NCI-H1105 treated with DMSO at 0.1 percent for 48 hours (cell line): ENCODE measurements at places on chromosomes 5 and 9.

- no peak for DNase-seq
These were observed 103.3 kb upstream of the ADAMTS19 start for GRCh38 chr5:129356846-129357245.

DNA sequence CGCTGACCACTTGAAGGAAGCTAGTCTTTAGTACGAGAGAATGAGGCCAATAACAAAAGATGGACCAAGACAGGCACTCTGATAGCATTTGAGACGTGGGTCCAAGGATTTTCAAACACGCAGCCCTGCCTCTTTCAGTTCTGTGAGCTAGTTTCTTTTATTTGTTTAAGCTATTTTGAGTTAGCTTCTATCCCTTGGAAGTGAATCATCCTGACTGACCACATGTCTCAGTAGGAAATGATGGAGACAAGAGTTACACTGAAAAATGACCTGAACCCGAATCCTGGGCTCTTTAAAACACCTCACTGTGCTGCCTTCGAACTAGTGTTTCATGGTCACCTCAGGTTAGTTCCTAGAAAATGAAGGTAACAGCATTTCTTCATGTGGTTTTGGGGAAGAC is 9.9 kb downstream of the TEK start:
- no peak for DNase-seq

- no peak for DNase-seq
These were observed 365.2 kb upstream of the TUSC1 start for GRCh38 chr9:26043431-26043830.

- no peak for DNase-seq
These were observed 61.2 kb upstream of the RXRA start for GRCh38 chr9:134265078-134265477.

GRCh38 chr5:170551076-170551475 is 47.3 kb downstream of the KCNIP1 start:
- no peak for DNase-seq

DNA sequence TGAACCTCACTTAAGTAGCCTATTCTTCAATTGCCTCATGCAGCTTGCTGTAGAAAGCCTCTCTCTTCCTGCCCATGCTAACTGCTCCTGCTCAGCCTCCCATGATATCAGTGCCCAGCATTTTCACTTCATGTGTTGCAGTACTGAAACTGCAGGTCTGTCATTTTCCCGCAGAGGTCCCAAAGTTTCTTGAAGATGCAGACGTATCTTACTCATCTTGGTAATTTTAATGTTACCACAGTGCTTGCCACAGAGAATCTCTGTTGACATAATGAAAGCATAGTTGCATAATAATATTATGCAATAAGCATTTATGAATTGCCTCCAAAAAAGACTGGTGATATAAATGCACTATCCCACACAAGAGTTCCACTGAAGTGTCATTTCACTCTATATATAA is 561.1 kb upstream of the DAP start:
- DNase-seq: no peak

DNA sequence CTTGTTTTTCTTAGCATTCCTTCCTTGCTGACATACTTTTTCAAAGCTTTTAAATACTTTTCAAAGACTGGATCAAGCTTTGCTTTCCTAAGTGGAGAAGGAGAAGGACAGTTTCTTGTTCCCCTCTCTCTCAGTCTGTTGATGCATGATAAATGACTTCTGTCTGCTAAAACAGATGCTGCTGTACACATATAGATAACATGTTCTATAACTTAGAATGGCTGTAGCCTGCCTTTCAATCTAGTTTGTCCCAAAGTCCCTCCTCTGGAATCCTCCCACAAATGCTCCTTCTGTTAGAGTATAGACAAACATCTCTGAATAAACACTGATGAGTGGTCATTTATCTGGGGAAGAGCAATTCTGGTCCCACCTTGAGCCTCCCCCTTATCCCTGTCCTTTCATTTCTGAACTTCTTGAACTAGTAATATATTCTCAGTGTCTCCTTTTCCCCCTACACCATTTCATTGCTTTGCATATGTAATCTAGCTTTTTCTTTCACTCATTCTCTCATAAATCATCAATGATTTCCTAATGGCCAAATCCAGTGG is 5.4 kb upstream of the HEMGN start:
- DNase-seq: no peak

DNA sequence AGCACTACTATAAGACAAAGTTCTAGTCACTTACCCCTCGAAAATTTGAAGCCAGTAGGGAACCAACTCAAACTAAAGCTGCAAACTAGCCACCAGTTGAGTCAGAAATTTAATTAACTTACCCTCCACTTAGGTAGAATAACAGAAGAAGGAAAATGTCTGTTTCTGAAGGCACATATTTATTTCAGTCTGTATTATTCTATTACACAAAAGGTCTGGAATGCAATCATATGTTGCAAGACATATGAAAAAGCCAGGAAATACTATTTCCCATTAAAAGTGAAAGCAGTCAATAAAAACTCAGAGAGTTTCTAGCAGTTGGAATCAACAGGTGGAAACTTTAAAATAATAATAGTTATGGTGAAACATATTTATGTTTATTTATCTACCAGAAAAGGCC is 79.2 kb upstream of the SLCO4C1 start:
- no peak for DNase-seq

DNA sequence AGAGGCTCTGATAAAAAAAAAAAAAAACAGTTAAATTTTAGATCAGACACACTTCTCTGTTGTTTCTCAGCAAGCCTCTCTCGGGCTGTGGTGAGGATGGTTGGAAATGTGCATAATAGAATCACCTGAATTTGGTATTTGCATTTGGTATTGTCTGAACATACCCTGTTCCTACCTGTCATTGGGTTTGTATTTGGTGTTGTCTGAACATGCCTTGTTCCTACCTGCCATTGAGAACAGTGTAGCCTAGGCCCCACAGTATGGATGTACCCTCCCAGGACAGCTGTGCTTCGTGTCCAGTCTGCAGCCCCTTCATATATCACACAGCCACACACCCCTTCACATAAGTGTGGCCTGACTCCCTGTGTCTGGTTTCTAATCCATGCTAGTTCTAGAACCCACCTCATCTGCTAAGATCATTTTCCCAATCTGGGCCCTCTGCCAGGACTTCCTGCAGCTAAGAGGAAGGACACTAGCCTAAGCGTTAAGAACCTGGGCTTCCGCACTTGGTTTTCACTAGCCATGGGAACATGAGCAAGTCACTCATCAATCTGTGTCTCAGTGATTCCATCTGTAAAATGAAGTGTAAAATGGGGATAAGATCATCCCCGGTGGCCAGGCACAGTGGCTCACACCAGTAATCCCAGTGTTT is 49.2 kb downstream of the ITGA2 start:
- no peak for DNase-seq

- no peak for DNase-seq
These were observed 239.4 kb upstream of the FBXL7 start for GRCh38 chr5:15260356-15261268.

DNA sequence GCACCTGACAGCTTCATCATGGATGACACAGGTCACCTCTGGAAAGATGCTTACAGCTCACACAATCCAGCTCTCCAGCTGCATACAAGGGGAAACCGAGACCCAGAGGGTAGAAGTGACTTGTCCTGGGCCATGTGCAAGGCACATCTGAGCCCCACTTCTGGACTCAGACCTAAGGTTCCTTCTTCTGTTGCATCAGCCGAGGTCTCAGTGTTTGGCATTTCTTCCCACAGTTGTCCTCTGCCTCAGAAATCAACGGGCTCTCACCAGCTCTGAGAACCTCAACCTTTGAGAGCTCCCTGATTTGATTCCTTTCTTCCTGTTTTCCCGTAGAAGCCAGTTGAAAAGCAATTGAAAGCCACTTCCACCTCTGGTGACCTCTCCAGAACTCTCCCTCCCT is 38.7 kb upstream of the COL15A1 start:
- DNase-seq: no peak

GRCh38 chr9:20312732-20313131 is 309.6 kb downstream of the MLLT3 start:
- no peak for DNase-seq

- DNase-seq: peak; percentile 27
These were observed 60.7 kb downstream of the COL27A1 start for GRCh38 chr9:114216081-114216480.

DNA sequence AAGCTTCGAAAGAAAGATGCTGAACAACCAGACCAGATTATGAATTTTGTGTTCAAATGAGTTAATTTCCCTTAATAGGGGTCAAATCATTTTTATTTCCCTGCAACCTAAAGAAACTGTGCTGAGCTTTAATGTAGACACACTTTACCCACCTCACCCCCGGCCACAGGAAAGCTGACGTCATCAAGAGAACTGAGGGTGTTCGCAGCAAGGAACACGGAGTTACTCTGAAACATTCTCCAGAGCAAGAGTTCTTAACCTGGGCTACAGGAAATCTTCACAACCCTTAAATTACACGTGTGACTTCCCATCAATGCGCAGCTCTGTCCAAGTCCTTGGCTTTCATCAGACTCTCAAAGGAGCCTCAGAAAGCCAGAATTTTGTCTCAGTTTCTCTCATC is 116.3 kb downstream of the COL23A1 start:
- no peak for DNase-seq

GRCh38 chr9:132348676-132349075 is 6.1 kb downstream of the SETX start:
- DNase-seq: no peak

DNA sequence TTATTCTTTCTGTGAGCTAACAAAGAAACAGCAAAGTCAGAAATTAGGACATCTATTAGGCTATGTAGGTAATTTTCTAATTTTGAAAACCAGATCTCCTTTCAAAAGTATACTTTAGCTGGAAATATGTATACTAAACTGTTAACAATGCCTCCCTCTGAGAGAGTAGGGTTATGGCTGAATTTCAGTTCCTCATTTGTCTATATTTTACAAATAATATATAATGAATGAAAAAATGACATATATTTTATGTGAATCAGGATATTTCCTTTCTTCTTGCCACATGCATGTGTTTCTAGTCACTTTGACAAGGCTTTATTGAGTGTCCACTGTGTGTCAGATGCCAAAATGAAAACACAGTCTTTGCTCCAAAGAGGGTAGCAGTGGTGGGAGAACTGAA is 15.4 kb downstream of the HACD4 start:
- DNase-seq: no peak

GRCh38 chr5:28249771-28250415 is 1211.5 kb upstream of the CDH9 start:
- DNase-seq: no peak

GRCh38 chr5:16602182-16602581 is 14.6 kb downstream of the RETREG1 start:
- no peak for DNase-seq

GRCh38 chr9:2593744-2594143 is 27.8 kb upstream of the VLDLR start:
- DNase-seq: no peak

DNA sequence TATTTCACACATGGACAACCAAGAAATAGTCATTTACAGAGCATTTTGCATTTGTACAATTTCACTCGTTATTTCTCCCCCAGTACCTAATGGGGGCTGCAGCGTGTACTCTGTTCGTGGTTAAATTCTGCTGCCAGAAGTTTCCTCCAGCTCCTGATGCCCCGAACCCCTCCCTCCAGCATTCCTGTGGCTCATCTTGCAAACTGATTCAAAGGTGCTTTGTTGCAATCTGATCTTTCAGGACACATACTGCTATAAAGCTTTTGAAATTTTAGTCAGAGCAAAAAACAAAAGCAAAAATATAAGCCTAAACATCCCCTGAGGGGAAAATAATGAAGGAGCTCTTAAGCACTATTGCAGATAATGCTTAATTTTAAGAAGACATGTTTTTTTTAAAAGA is 27.7 kb downstream of the UBLCP1 start:
- DNase-seq: no peak

DNA sequence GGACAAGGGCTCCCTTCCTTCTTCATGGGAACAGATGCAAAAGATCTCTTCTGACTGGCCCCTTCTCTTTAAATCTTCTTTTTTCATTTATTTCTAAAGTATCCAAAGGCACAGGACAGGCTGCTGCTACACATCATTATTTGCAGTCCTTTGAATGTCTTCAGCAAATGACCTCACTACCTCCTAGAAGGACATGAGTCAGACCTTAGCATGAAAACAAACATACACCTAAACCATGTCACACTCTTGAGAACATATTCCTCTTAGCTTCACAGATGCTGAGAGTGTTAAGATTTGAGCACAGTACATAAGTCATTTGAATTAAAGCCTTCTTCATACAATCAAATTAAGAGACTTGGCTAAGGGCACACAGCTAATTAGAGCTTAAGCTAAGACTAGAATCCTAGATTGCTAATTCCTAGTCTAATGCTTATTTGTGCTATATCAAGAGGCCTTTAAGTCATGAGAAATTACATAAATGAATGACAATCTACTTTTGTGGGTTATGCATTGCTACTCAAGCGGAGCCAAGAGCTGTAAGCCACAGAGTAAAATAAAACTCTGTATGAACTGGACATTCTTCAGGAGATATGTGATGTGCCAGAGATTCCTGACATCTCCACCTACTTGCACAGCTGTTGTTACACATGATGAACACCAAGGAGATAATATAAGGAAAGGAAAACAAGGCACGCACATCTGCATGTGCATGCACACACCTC is 109.1 kb upstream of the PTGER4 start:
- DNase-seq: no peak

DNA sequence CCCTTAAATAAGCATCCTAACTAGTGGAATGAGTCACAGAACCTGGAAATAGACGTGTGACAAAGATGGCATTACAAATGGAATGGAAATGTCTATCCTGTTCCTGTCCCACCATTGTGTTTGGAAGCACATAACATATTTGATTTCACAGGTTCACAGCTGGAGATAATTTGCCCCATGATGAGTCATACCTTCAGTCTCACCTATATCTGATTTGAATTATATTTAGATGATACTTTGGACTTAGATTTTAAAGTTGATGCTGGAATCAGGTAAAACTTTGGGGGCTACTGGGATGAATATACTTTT is 92.5 kb downstream of the CEMIP2 start:
- DNase-seq: no peak

DNA sequence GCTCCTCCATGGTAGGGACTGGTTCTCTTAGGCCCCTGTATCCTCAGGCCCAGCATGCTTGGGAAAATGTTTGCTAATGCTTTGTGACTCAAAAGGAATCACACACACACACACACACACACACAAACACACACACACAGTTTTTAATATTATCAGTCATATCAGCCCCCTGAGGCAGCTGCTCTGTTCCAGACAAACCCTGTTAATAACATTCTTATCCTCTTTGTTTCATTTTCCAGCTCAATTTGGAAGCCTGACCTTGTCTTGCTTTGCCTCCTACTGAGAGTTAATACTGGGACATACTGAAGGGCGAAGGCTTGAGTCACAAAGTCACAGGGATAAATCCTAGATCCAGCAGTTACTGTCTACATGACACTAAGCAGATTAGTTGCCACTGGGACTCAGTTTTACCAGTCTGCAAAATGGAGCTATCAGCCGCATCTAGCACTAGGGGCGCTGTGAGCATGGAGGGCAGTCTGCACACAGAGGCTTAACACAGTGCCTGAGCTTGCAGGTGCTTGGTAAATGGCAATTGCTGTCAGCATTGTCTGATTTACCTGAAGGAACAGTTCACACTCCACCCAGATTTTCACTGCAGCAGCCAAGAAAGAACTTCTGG is 37.1 kb upstream of the KCNMB1 start:
- DNase-seq: no peak

- no peak for DNase-seq
These were observed 275.5 kb downstream of the ARHGEF28 start for GRCh38 chr5:73901455-73901854.
